ENCODE measurements at places on chromosomes 7 and 10.

DNA sequence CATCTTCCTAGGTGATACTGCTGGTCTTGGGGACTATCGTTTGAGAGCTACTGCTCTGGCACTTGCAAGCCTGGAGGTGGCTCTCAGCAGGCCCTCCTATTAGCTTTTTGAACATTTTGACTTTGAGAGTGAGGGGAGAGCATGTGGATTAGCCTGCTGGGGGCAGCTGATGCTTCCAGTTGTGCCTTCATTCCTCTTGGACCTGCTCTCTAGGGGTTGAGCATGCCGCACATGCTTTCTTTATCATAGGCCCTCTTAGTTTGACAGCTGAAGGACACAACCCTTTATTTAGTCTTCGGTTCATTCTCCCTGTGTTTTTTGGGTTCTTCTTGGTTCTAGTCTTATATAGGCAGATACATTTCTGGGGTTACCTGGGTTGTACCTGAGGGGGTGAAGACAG is 132.1 kb downstream of the GALNT17 start:
- DNase-seq: no peak

GRCh38 chr7:100745184-100745583 is 11.8 kb downstream of the ZAN start:
- DNase-seq: no peak

- DNase-seq: no peak
Observed at GRCh38 chr10:6347391-6347951, 144.7 kb downstream of the PFKFB3 start.

- DNase-seq: no peak
Observed at GRCh38 chr7:82985144-82985802, 177.4 kb downstream of the PCLO start.

GRCh38 chr7:52639126-52639525 is 396.3 kb upstream of the POM121L12 start:
- no peak for DNase-seq

- no peak for DNase-seq
Observed at GRCh38 chr10:98260752-98261151, 7.2 kb downstream of the LOXL4 start.

- no peak for DNase-seq
Observed at GRCh38 chr10:51077074-51077473, 2.8 kb downstream of the PRKG1 start.
